Colonic mucosa (tissue), 4 donors: ENCODE measurements at places on chromosomes 6 and 20.

- no peaks in the 10 kb centered on the region for H3K4me1 ChIP-seq
- no peak overlapping the region for H3K4me3 ChIP-seq
- no peak overlapping the region for H3K27ac ChIP-seq
Measured at GRCh38 chr20:9949563-9949962, 85.2 kb upstream of the ANKEF1 start.

DNA sequence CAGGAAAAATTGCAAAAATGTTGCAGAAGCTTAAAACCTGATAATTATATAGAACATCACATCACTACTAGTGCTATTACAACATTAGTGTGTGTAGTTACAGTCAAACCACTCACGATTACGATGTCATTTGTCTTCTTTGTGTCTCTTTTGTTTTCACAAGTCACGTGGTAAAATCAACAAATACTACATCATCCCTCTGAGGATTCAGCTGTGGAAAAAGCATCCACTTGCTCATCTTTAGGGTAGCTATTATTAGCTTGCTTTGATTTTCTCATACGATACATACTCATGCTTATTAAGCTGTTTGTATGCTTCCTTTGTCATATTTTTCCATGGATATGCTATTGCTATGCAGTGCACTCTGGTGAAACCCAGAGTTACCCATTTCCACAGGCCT lies 22.2 kb upstream of the ATXN1 start:
- no peaks in the 10 kb centered on the region for H3K27me3 ChIP-seq
- H3K4me1 ChIP-seq: no peaks in the 10 kb centered on the region
- no peak for DNase-seq
- H3K36me3 ChIP-seq: no peaks in the 10 kb centered on the region

DNA sequence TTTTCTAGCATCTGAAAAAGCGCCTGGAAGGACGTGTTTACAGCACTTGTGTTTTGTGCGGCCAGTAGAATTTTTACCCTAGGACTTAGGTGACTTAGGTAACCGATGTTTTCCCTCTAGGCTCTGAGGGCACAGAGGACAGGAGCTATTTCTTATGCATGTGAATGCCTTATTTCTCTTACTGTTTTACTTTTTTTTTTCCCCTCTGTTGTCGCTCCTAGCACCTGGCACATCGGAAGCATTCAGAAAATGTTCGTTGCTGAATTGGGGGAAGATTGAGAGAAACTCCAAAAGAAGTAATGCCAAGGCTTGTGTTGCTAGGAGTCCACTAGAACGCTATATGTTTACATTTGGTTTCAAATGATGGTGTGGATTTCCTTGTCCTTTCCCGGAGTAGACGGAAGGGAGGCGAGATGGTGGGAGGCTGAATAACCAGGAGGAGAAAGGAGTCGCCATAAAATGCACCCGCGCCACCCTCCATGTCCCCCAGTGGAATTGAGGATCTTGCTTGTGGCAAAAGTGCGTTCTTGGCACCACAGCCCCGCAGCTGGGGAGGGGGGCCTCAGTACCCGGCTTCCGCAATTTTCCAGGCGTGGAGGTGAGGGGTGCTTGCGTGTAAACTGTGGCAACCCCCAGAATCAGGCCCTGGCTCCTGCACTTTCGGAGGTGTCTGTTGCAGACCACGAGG lies 6.9 kb downstream of the OLIG3 start:
- H3K4me1 ChIP-seq: no peaks in the 10 kb centered on the region
- no peak for DNase-seq
- H3K27ac ChIP-seq: no peak overlapping the region
- no peak overlapping the region for H3K4me3 ChIP-seq
- H3K36me3 ChIP-seq: no peaks in the 10 kb centered on the region

- no peaks in the 10 kb centered on the region for H3K4me1 ChIP-seq
- no peaks in the 10 kb centered on the region for H3K27me3 ChIP-seq
- H3K4me3 ChIP-seq: no peak overlapping the region
- DNase-seq: no peak
Measured at GRCh38 chr6:80181352-80182081, 75.0 kb downstream of the BCKDHB start.

- no peak for DNase-seq
- H3K4me1 ChIP-seq: no peaks in the 10 kb centered on the region
- no peak overlapping the region for H3K4me3 ChIP-seq
- H3K27ac ChIP-seq: no peak overlapping the region
- H3K36me3 ChIP-seq: no peaks in the 10 kb centered on the region
Measured at GRCh38 chr6:54285595-54285994, 22.6 kb upstream of the TINAG start.

DNA sequence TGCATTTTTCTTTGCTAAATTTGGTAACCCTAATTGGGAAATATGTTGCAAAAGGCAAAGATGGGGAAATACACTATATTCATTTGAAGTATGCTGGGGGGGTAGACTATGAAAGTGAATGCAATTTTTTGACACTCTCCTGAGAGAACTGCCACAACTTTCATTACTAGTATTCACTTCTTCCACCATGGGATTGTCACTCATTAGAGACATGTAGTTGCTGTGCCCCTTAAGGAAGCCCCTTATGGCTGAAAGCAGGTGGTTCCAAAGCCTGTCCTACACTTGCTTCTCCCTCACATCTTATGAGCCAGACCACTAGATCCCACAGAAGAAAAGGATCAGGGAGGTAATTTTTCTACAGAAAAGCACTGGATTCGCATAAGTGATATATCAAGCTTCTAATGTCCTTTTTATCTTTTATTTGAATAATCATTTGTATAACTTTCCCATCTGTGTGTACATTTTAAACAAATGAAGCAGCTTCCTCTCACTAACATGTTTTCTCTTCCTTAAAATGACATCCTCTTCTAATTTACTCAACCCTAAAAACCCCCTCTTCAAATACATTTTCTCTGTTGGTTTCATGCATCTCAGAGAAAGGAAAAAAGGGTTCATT lies 83.8 kb downstream of the GCLC start:
- no peaks in the 10 kb centered on the region for H3K4me1 ChIP-seq
- H3K27me3 ChIP-seq: no peaks in the 10 kb centered on the region
- no peak for DNase-seq
- no peak overlapping the region for H3K27ac ChIP-seq
- H3K36me3 ChIP-seq: no peaks in the 10 kb centered on the region

GRCh38 chr20:54176610-54177009 lies 2.8 kb upstream of the CYP24A1 start:
- no peak overlapping the region for H3K27ac ChIP-seq
- no peaks in the 10 kb centered on the region for H3K36me3 ChIP-seq
- DNase-seq: no peak
- H3K4me3 ChIP-seq: no peak overlapping the region

GRCh38 chr6:142331601-142332000 lies 29.8 kb downstream of the ADGRG6 start:
- H3K36me3 ChIP-seq: no peaks in the 10 kb centered on the region
- DNase-seq: no peak
- no peak overlapping the region for H3K27ac ChIP-seq
- no peaks in the 10 kb centered on the region for H3K27me3 ChIP-seq

GRCh38 chr20:37237656-37238055 lies 24.0 kb downstream of the GHRH start:
- H3K27me3 ChIP-seq: no peaks in the 10 kb centered on the region
- no peak overlapping the region for H3K27ac ChIP-seq
- H3K4me1 ChIP-seq: no peaks in the 10 kb centered on the region
- H3K4me3 ChIP-seq: no peak overlapping the region
- DNase-seq: no peak
